ENCODE measurements at places on chromosomes 7 and 10.

DNA sequence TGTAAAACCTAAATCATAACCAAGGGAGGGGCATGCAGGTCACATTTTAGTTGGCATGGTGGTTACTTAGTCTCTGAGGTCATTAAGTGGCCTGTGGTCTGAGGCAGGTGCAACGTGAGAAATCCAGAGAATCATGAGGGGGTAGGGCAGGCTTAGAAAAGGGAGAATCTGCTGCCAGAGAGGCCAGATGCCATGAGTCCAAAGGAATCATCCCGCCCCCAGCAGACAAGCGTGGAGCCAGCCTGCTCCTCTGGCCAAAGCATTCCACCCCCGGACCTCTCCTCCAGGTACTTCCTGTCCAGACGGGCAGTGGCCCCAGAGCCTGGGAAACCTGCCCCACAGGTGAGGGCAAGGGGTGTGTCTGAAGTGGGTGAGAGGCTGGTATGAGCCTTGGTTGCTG is 196.4 kb upstream of the ZNF32 start:
- no peak for DNase-seq

DNA sequence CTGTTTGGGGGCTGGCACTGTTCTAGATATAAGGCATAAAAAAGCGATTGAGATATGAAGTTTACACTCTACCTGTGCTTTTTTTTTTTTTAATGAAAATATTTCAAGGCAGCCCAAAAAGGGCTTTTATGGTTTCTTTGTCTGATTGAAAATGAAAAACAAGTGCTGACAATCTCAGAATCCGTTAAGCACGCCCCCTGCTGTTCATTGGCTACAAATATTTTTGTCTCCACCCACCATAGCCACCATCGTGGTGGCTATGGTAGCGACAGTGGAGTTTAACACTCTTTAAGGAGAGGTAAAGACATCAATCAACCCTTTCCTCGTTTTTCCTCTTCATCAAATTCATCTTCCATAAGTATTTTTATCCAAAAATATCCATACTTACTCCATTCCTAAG is 94.2 kb downstream of the CD36 start:
- no peak for DNase-seq

DNA sequence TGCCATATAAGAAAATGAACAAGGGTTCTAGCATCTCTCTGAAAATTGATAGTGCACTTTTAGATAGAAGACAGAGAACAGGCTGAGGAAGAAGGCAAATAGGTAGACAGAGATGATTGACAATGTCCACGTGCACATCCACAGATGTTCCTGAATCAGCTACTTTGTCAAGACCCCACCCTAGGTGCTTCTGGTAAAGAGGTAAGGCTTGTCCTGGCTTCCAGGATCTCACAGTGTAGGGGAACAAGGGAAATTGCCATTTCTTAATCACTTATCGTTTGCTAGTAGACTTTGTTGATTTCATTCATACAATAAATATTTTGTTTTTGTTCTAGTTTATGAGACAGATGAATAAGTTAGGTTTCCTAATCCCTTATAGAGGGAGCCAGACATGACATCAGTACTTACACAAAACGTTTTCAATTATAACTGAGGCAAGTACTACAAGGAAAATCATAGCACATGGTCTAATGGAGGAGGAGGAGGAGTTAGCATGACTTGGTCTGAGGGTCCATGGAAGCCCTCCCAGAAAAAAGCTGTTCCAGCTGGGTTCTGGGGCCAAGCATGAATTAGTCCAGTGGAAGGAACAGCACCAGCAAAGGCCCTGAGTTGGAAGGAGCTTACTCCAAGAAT is 115.9 kb upstream of the ARID5B start:
- DNase-seq, result no peak

- DNase-seq, result no peak
Measured at GRCh38 chr7:95126053-95126709, 198.2 kb downstream of the PON1 start.

DNA sequence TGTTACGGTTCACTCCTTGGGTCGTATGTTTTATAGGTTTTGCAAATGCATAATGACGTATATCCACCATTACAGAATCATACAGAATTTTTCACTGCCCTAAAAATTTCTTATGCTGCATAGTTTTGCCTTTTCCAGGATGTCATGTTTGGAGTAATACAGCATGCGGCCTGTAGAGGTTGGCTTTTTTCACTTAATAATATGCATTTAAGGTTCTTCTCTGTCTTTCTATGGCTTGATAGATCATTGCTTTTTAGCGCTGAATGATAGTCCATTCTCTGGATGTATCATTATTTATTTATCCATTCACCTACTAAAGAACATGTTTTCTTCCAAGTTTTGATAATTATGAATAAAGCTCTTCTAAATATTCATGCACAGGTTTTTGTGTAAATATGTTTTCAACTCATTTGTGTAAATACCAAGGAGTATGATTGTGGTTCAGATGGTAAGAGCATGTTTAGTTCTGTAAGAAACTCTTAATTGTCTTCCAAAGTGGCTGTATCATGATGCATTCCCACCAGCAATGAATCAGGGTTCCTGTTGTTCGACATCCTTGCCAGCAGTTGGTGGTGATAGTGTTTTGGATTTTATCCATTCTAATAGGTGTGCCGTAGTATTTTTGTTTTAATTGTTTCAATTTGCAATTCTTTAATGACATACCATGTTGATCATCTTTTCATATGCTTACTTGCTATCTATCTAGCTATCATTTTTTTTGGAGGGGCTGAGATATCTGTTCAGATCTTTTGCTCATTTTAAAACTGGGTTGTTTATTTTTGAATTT is 531.2 kb upstream of the GHITM start:
- DNase-seq, result no peak

GRCh38 chr10:111114758-111115500 is 38.1 kb downstream of the ADRA2A start:
- DNase-seq, result no peak

DNA sequence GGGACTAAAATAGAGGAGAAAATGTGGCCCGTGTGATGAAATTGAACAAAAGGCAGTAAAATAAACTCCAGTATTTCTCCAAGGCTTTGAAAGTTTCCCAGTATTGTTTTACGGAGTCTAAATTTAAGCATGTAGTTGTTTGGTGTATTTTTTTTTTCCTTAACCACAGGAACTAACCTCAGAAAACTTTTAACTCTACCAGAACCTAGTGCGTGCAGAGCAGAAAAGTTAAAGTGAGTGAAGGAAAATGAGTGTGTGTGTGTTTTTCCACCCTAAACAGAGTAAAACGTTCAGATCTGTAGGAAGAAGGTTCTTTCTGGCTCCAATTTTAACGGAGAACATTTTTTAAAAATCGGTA is 812 bp downstream of the PROSER2 start:
- DNase-seq, result no peak

GRCh38 chr10:14378387-14378960 is 47.8 kb upstream of the FRMD4A start:
- no peak for DNase-seq

DNA sequence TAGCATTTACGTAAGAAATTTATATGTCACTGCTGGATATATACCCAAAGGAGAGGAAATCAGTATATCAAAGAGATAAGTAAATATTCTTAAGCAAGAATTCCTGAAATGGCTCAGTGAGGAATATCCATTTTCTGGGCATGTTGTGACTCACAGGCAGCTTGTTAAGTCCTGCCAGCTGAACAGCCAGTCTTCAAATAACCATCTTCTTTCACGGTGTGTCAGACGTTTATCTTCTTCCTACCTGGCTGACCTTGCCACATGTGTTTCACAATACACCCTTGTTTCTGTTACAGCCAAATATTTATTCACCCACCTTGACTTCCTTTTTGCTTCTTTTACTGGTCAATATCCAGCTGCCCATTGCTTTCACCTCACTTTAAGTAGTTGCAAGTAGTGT is 648.1 kb downstream of the ANKRD7 start:
- no peak for DNase-seq

DNA sequence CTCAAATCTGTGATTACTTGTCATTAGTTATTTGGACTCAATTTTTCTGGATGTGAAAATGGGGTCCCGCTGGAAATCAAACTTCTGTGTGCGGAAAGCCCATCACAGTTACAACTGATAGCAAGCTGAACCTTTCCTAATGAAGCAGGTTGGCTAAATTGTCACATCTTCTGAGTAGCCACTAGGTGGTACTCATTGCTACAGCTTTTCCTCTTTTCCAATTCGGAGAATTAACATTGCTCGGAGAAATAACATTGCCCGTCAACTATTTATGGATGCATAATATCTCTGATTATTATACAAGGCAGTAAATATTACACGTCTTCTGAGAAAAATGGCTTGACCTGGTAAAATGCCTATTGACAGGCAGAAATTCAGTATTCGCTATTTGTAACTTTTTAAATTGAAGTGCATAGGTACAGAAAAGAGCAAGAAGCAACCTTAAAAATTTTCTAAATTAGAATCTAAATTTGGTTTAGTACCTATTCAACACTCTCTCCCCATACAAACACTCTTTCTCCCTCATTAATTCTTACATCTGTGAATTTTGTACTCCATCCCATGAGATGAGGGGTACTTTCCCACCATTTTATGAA is 17.3 kb upstream of the BLOC1S2 start:
- DNase-seq, result peak; percentile 50
